Nasal cavity respiratory epithelium epithelial cell of viscerocranial mucosa (primary cell): ENCODE measurements at places on chromosomes 16 and 17. TPM values are rescaled to one million over a fixed set of nuclear protein-coding genes. Genes with fewer than 3 reads are reported as not detected.

Gene TLCD2
- total RNA-seq: 7.8 and 9.9 TPM in 2 replicates

Gene ZNF594
- 2.4 and 5.8 TPM in 2 replicates for total RNA-seq

Gene C16orf89
- total RNA-seq: not detected in 2 replicates

Gene CPNE7
- 1.00 and 3.1 TPM in 2 replicates for total RNA-seq

Gene VTN
- not detected in 2 replicates for total RNA-seq

Gene SLC5A10
- under 0.01 and 0.07 TPM in 2 replicates for total RNA-seq

Gene BICDL2
- 23.3 and 27.3 TPM in 2 replicates for total RNA-seq

Gene TSPAN10
- 0.68 and 3.2 TPM in 2 replicates for total RNA-seq

Gene ITGAD
- total RNA-seq: not detected in 2 replicates

Gene RBFOX1
- total RNA-seq: not detected in 2 replicates

Gene KRT24
- total RNA-seq: 3.4 TPM in 1 of 2 replicates, not detected in the other

Gene CA7
- total RNA-seq: not detected in 2 replicates

Gene GGT6
- total RNA-seq: 4.4 and 4.5 TPM in 2 replicates

Gene CX3CL1
- under 0.01 and 1.4 TPM in 2 replicates for total RNA-seq

Gene CCL15
- total RNA-seq: not detected in 2 replicates

Gene OMG
- total RNA-seq: not detected in 2 replicates

Gene IL32
- 1.7 and 32.1 TPM in 2 replicates for total RNA-seq

Gene RHBDL1
- total RNA-seq: 4.7 and 6.2 TPM in 2 replicates

Gene CBLN1
- not detected in 2 replicates for total RNA-seq

Gene WNT9B
- total RNA-seq: not detected in 2 replicates

Gene DNASE1L2
- total RNA-seq: 0.34 and 1.00 TPM in 2 replicates

Gene SYCE1L
- 0.14 and 0.34 TPM in 2 replicates for total RNA-seq

Gene CLEC18A
- 0.34 and 0.85 TPM in 2 replicates for total RNA-seq

Gene TMC5
- 0.34 and 2.3 TPM in 2 replicates for total RNA-seq

Gene TM4SF5
- not detected in 2 replicates for total RNA-seq

Gene ZNF750
- total RNA-seq: 10.6 and 32.6 TPM in 2 replicates

Gene ABI3
- 0.14 TPM in 1 of 2 replicates, not detected in the other for total RNA-seq

Gene POLR2C
- 101 and 122 TPM in 2 replicates for total RNA-seq

Gene ADGRG1
- 29.7 and 217 TPM in 2 replicates for total RNA-seq

Gene GFAP
- under 0.01 TPM in 1 of 2 replicates, not detected in the other for total RNA-seq

Gene RAB40C
- total RNA-seq: 14.4 and 18.3 TPM in 2 replicates

Gene LLGL1
- 16.1 and 31.9 TPM in 2 replicates for total RNA-seq

Gene PCGF2
- 2.4 and 2.6 TPM in 2 replicates for total RNA-seq

Gene SDR42E1
- total RNA-seq: 28.5 and 37.9 TPM in 2 replicates

Gene CKLF
- total RNA-seq: 22.4 and 23.6 TPM in 2 replicates

Gene HLF
- under 0.01 and 0.14 TPM in 2 replicates for total RNA-seq

Gene GLYR1
- total RNA-seq: 40.7 and 68.3 TPM in 2 replicates

Gene CTRB1
- total RNA-seq: not detected in 2 replicates

Gene ZNF287
- total RNA-seq: 2.1 and 3.3 TPM in 2 replicates

Gene STXBP4
- total RNA-seq: 2.7 and 8.5 TPM in 2 replicates

Gene KIFC3
- total RNA-seq: 47.5 and 72.0 TPM in 2 replicates

Gene SLFN14
- total RNA-seq: not detected in 2 replicates

Gene SBK1
- total RNA-seq: under 0.01 and 0.28 TPM in 2 replicates

Gene EXOC7
- 36.2 and 66.5 TPM in 2 replicates for total RNA-seq

Gene KRT28
- not detected in 2 replicates for total RNA-seq

Gene XAF1
- total RNA-seq: 0.68 and 20.1 TPM in 2 replicates

Gene IL17C
- not detected in 2 replicates for total RNA-seq

Gene SCARF1
- total RNA-seq: 0.34 and 0.43 TPM in 2 replicates

Gene TEKT5
- 0.14 and 0.34 TPM in 2 replicates for total RNA-seq
